ENCODE measurements at places on chromosomes 11 and 22.

DNA sequence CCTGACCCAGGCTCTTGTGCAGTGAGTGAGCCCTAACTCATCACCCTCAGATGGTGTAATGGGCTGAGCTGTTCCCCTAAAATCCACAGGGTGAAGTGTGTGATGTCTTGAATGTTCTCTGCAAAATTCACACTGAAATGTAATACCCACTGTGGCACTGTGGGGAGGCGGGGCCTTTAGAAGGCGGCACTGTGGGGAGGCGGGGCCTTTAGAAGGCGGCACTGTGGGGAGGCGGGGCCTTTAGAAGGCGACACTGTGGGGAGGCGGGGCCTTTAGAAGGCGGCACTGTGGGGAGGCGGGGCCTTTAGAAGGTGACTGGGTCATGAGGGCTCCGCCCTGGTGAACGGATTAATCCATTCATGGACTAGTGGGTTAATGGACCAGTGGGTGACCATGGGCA is 33.0 kb downstream of the CHID1 start:
- DNase-seq = no peak

- DNase-seq = no peak
Observed at GRCh38 chr11:96178049-96178886, 164.7 kb downstream of the MAML2 start.

DNA sequence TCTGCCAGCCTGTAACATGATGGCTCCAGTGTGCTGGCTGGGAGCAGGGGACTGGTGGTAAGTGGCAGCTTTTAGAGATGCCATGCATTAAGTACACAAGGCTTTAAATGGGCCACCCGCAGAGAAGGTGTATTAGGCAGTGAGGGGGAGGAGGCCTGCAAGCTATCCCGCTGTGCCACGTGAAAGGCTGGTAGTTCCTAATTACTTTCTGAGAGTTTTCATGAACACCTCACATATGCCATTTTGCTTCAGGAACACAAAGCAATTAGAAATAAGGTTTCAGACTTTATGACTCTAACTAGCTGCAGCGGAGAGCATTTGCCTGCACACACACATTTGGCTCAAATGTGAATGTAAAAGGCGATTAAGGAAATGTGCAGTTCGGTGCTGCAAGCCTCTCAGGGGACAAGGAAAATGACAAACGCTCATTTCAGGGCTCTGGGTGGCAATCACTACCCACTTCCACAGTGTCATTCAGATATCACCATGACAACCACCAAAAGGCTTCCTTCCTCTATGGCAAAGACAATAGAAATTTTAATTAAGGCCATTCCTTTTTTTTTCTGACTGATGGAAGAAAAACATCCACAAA is 116.6 kb downstream of the PLEKHA7 start:
- no peak for DNase-seq

- no peak for DNase-seq
Observed at GRCh38 chr22:39362271-39362670, 12.5 kb downstream of the SYNGR1 start.

- no peak for DNase-seq
Observed at GRCh38 chr11:134063124-134063495, 5.8 kb upstream of the JAM3 start.

DNA sequence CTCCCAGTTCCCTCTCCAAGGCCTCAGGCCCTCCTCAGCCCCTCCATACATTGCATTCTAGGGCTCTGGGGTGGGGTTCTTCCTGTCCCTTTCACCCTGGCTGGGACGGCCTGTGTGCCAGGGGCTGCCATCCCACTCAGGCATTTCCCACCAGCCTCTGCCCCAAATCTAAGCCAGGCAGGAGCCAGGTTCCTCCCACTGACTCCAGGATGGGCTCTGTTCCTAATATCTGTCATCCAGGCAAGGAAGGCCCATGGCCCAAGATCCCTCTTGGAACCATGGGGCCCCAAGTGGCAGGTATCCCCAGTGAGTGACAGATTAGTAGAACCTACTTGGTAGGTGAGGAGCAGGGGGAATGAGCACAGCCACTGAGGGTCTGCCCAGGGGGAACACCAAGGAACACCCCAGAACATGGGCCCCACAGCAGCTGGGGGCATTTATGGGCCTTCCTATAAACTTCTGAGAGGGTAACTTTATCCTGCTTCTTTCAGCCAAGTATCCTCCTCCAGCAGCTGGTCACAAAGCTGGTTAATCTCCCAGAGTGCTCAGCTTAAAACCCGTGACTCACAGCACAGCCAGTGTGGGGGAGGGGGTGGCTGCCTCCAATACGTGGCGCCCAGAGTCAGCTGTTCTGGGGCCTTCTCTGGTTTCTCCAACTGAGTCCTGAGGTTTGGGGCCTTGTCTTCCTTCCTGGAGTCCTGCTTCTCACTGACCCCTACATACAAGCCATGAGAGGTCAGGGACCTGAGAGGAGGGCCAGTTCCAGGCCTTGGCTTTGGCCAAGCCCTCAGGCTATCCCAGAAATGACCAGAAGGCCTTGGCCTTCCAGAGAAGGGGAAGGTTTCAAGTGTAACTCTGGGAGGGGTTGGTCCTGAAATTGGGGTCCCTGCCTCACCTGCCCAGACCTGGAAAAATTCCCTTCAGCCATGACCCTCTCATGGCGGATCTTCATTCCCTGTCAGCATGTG is 19.9 kb upstream of the MYOD1 start:
- DNase-seq = peak; percentile 30

DNA sequence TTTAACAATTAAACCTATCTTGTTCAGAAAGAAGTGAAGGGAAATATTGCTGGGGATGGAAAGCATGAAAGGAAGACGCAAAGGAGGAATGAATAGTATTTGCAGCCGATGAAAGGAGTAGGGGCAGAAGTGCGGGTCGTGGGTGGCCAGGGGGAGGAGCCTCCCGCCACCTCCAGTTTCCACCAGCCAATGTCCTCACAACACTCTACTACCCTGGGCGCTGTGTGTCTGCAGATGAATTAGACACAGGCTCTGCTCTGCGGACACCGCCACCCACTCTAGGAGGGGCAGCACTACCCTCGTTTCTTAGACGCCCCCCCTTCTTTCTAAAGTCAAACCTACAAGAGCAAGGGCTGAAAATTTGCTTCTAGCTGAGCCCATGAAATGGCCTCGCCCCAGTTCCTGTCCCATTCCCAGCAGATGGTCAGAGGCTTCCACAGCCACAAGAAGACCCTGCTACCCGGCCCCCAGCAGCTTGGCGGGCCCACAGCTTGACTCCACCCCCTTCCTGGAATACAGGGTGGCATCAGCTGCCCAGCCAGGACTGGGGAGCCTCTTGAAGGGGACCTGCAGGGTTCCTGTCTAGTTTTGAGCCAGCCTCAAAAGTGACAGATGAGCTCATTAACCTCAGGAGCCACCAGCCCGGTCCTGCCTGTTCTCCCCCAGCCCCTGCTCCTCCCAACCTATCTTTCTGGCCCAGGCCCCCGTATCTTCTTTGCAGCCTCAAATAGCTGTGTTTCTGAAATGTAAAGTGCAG is 268.1 kb downstream of the BUD13 start:
- no peak for DNase-seq

DNA sequence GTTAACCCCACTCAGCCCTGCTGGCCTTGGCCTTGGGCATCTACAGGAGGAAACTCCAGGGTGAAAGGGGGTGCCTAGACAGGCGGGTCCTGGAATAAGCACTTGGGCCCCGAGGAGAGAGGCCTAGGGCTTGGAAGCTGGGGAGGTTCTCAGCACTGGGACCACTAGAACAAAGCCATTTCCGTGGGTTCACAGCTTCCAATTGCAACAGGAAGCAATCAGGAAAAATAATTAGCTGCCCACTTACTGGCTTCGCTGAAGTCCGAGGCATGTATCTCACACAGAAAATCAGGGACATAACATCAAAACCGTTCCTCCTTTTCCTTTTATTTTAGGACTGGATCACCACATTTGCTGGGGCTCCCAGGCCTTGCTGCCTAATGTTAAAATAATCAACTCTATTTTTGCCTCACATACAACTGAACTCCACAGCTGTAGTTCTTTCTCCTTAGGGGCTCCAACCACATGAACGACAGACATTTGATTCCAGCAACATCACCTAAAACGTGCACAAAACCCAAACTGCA is 161.1 kb upstream of the GRK3 start:
- no peak for DNase-seq

Measured in AG10803 (cell line).